SW480 (cell line): ENCODE measurements at places on chromosomes 11 and 22.

DNA sequence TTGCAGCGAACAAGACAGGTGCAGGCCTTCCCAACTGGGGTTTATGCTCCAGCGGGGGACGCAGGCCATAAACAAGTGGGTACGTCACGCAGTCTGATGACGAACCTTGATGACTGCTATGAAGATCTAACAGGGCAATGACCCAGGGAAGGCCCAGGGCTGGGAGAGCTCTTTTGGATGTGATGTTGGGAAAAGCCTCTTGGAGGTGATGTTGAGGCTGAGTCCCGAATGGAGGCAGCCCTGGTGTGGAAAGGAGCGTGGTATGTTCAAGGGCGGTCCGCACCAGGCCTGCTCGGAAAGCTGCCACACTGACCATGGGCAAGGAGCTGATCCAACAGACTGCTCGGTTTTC lies 5.8 kb downstream of the FADS2 start:
- no peak for DNase-seq

DNA sequence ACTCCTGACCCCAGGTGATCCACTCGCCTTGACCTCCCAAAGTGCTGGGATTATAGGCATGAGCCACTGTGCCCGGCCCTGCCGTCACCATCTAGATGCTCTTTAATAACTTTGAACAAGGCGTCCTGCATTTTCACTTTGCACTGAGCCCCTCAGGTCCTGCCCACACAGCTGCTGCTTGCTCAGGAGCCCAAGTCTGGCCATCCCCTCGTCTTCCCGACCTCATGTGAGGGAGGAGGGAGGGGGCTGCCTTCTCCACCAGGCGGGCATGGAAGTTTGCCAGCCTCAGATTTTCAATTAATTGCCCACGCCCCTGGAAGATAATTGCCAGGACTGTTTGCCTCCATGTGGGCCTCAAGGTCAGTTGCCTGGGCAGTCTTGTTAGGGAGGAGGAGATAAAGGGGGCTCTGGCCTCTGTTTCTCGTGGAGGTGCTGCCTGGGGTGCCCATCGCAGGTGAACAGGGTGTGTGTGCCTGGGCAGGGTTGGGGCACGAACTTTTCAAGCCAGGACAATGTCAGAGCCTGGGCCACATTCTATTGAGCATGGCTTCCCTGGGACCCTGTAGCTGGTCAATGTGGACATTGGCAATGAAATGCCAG lies 27.9 kb upstream of the MYEOV start:
- DNase-seq: no peak

- DNase-seq: no peak
Observed at GRCh38 chr11:61833471-61833870, 5.4 kb downstream of the FADS2 start.

- no peak for DNase-seq
Observed at GRCh38 chr11:106152824-106153223, 75.4 kb downstream of the AASDHPPT start.

GRCh38 chr11:73414977-73415651 lies 38.9 kb downstream of the RELT start:
- DNase-seq: no peak

GRCh38 chr22:35498026-35498800 lies 42.4 kb upstream of the RASD2 start:
- no peak for DNase-seq

GRCh38 chr22:36144886-36145541 lies 15.5 kb downstream of the APOL3 start:
- peak; percentile 46 for DNase-seq

GRCh38 chr11:225734-226453 lies 10.2 kb downstream of the SIRT3 start:
- DNase-seq: no peak

- no peak for DNase-seq
Observed at GRCh38 chr22:48244388-48245195, 1482.1 kb downstream of the TBC1D22A start.
